ENCODE measurements at places on chromosomes 2 and 18. TPM values are rescaled to one million over a fixed set of nuclear protein-coding genes. Genes with fewer than 3 reads are reported as not detected.

DNA sequence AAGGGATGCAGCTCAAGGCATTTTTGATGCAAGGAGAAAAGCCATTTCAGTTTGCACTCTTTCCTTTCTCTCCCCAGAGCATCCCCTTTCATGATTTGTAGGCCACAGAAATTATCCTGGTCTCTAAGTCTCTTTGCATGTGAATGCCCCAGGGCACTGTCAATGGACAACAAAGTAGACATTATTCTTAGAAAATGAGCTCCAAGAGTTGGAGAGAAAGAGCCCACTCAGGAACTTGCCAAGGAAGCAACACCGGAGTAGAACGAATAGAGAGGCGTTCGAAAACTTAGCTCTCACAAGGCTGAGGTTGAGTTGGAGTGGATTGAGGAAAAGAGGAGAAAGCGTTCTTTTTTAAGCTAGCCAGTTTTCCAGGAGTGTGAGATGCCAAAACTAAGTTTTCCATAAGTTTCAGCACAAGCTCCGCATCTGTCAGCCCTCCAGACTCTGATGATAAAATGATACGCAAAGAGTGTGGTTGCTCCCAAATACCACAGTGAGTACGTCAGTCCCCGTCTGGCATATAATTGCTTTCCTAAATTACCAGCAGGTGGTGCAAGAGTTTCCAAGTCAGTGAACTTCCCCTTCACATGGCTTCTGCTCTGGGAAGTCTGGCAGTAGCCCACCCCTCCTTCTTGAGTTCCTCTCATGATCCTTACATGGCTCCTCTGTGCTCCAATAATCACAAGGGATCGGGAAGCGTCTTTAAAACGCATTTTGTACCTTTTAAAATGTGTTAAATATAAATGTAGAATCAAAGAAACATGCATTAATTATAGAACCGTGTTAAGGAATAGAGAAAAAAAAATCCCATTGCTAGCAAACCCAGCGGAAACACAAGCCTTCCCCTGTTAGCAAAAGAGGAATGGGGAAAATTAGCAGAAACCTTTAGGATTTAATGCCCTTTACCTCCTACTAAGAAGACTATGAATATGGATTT is 1060.6 kb upstream of the FANCL start:
- H3K27ac ChIP-seq = no peak overlapping the region
- no peak overlapping the region for H3K4me3 ChIP-seq
- H3K4me1 ChIP-seq = no peaks in the 10 kb centered on the region
- peak; percentile 42 for DNase-seq
- H3K36me3 ChIP-seq = no peaks in the 10 kb centered on the region

- no peaks in the 10 kb centered on the region for H3K36me3 ChIP-seq
- no peak overlapping the region for H3K27ac ChIP-seq
- no peaks in the 10 kb centered on the region for H3K27me3 ChIP-seq
- H3K4me1 ChIP-seq = no peaks in the 10 kb centered on the region
Measured at GRCh38 chr2:189048189-189048588, 74.0 kb downstream of the COL3A1 start.

GRCh38 chr18:47250391-47251046 is 941 bp downstream of the SKOR2 start:
- H3K4me1 ChIP-seq = no peaks in the 10 kb centered on the region
- H3K36me3 ChIP-seq = no peaks in the 10 kb centered on the region
- peaks cover 6% of the 10 kb centered on the region for H3K27me3 ChIP-seq
- DNase-seq = no peak
- no peak overlapping the region for H3K4me3 ChIP-seq
- no peak overlapping the region for H3K27ac ChIP-seq

The CCDC141 gene
- 2.2 TPM for total RNA-seq

The BCL11A gene
- total RNA-seq = 6.2 TPM

Measured in breast epithelium (tissue), 4 donors.